HTR-8/SVneo (cell line): ENCODE measurements at places on chromosomes 16 and 17.

DNA sequence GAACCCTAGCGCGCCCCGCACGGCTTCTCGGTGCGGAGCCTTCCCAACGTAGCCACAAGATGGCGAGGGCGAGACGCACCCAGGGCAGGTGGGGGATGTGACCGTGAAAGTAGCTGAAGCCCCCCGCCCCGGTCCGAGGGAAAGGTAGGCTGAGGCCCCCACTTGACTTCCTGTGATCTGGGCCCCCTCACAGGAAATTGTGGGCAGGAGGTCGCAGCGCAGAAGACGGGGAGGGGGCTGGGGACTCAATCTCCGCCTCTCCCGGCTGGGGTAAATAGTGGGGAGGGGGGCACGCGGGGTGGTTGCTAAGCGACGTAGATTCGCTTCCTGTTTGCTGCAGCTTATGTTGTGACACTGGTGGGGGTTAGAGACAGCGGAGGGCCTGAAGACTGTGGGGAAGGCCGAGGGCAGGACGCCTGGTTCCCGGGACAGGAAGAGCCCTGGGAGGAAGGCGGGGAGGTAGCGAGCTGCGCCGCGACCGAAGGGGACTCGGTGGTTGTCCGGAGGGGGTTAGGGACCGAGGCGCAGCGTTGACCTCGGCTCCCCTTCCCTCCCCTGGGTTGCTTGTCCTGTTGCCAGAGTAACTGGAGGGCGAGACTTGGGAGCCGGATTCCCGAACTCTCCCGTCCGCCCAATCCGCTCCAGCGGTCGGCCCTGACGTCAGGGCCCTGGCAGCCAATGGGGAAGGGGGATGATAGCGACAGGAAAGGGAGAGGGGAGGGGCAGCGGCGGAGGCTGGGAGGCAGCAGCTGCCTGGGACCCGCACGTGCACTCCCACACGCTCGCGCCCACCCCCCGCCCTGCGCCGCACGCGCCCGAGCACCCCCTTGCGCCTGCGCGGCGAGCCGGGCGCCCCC, 1.2 kb downstream of the KDM6B start:
- peak; percentile 98 for DNase-seq

DNA sequence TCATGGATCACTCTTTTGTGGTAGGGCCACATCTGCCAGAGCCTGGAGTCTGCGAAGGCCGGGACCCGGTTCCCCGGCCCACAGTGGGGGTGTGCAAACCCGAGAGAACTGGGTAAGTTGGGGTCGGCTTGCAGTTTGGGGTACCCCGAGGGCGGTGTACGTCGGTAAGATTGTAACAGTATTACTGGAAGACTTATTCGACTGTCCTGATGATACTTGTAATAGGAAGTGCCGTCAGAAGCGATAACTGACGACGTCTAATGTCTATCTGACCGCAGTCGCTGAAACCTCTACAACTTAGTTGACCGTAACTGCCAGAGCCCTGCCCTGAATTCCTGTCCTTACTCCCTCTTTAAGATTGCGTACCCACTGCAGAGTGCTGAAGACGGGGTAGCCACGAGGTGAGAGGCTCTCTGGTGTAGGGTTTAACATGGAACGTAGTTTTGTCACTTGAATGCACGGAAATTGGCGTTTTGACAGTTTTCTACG, 24.0 kb downstream of the TRPV2 start:
- DNase-seq = no peak

DNA sequence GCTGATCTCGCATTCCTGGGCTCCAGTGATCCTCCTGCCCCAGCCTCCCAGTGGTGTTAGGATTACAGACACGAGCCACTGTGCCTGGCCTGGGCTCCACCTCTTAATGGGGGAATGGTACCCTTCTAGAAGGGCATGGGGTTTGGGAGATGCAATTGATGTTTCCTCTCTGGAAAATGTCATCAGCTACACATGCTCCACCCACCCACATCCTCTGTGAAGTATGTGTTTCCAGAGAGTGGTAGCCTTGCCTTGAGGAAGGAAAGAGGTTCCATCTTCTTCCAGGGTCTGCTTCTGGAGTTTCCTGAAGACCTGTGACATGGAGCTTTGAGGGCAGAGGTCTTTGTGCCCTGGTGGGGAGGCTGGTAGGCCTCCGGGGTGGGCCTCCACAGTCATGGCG, 45.2 kb upstream of the GSE1 start:
- DNase-seq = no peak

DNA sequence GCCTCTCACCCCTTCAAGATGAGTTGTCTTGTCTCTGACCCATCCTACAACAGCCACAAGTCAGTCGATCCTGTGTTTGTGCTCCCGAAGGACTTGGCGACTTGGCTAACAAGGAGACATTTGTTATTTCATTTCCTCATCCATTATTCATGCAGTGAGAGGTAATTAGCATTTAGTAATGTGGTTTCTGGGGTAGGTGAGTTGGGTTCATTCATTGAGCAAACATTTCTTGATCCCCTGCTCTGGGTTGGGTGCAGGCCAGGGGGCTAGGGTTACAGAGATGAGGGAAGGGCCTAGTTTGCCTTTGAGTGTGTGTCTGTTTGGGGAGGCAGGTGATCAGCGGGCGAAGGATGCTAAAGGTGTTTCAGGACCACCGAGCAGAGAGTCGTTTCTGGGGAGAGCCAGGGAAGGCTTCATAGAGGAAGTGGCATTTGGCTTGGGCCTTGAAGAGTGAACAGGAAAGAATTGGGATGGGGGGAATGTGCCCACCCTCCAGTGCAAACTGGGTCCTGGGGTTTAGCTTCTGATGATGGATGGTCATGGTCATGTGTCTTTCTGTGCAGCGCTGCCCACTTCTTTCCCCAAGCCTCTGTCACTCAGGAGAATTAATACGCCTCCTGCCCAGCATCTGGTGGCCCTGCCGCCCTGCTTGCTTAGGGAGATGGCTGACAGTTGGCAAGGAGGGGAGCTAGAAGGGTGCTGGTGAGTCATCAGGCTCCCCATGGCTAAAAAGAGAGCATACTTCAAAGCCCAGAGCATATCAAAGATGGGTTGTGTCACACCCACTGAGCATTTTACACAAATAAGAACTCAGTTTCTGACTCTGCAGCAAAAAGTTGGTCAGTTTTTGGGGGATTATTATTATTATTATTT, 38.5 kb downstream of the MSI2 start:
- peak; percentile 61 for DNase-seq

DNA sequence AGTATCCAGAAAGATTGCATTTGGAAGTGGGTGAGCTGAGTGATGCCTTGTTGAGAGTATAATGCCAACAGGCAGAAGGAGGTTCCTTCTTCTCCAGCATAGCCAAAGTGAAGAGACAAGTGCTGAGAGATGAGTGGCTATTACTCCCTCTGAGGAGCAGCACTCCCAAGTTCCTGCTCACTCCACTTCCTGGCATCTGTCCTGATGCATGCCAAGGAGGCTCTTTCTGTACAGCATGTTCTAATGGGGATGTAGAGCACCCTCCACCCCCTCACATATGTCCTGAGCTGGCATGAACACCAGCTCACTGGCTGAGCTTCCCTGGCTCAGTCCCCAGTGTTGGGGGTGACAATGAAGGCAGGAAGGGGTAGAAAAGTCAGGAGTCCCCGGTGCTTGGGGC, 44.2 kb upstream of the DNAH9 start:
- DNase-seq = no peak

DNA sequence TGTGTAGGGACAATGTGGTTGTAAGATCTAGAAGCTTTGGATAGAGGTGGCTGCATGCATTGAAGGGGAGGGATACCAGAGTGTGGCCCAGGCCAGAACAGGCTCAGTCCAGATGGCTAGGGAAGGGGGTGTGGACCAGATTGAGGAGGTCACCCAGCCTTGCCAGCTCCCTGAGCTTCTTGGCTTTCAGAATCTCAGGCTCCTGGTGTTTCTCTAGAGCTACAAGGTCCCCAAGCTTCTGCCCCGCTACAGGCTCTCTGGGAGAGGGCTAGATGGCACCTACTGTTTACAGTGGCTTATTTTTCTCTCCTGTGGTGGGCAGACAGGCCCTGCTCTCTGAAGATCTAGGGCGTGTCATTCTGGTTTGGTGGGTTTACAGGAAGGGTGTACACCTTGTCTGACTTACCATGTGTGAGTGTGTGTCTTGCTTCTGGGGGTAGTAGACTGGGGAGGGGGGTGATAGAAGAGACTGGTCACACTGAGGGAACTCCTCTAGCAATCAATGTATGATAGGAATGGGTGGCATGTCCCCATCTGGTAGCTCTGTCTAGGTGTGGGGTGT, 1.1 kb downstream of the RARA start:
- DNase-seq = no peak

DNA sequence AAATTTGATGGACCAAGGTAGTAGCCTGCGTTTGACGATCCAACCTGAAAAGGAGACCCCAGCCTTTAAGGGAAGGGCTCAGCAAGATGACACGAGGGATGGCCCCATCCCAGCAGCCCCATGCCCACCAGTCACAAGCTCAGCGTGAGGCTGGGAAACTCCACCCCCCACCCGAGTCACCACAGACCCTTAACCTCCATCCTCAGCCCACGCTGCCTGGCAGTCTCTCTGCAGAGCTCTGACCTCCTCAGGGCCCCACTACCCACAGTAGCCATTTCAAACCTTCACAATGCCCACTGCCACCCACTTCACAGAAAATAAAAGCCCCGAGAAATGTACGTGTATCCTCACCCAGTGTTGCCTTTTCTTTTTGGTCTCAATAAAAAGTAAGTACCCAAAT, 18.7 kb downstream of the USP36 start:
- no peak for DNase-seq

DNA sequence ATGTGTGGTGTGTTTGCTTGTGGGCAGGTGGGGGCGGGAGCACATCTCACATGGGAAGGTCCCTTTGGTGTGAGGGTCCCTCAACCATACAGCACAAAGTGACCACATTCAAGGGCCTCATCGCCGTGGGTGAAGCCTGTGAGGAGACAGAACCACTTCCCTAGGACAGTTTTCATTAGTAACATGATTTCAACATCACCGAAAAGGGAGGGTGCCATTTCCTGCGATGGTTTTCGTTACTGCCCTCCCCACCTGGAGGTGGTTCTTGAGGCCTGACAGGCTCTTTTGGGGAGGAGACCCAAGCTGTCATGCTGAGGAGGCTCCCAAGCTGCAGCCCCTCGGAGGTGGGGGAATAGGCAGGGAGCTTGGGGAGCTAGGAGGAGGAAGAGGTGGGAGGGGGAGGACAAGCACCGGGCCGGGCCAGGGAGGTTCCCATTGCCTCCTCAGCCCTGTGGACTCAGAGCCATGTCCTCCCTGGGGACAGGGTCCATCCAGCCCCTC, 9.5 kb downstream of the CD300LB start:
- DNase-seq = no peak

- no peak for DNase-seq
Observed at GRCh38 chr17:74859459-74860228, at the start of gene GRIN2C. TSS of gene GRIN2C (minus strand) at chr17:74859885. CDS start at chr17:74855092, 4,793 bp downstream.

DNA sequence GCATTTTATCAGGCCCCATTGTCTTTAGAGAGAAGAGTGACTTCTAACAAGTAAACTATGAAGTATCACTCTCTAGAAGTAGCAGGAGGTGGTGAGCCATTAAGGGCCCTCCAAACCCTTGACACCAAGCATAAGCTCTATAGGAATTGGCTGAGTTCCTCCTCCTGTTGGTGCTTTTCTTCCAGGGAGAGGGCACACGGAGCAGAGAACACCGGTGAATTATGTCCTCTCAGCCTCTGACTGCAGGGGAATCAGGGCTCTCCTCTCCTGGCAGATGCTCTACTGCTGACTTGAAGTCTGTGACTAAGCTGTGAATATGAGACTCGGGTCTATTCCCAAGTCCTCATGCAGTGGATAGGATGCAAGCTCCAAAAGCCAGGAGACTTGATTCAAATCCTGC, 32.3 kb downstream of the CHD9 start:
- DNase-seq = no peak

DNA sequence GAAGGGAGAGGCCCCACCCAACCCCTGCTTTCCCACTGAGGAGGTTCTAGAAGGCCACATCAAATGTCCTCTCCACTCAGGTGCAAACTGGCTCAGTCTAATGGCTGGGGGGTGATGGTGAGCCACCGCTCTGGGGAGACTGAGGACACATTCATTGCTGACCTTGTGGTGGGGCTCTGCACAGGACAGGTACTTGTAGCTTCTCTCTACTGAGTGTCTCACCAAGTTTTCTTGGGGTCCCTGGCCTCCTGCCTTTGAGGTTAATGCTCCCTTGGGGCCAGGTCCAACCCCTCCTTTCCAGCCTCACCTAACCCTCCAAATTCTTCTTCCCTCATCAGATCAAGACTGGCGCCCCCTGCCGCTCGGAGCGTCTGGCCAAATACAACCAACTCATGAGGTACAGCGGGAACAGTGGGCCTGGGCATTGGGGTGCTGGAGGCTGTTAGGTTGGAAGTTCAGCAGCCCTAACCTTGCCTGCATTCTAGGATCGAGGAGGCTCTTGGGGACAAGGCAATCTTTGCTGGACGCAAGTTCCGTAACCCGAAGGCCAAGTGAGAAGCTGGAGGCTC, 5.7 kb downstream of the ENO3 start:
- DNase-seq = no peak

DNA sequence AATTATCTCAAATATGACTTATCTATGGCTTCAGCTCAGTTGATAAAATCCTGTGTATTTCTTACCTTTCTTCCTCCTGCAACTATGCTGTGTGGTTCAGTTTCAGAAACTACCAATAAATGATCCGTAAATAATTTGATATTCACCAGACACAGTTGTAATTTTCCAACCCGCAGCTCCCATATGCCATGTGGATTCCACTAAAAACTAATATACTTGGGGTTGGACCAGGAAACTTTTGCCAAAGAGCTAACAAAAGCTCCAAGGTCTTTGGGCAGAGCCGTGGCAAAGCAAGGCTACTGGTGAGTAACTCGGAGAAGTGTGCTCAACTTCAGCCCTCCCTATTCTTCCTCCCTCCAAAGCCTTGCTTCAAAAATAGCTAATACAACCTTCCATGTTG, 2.3 kb upstream of the CHST6 start:
- no peak for DNase-seq

DNA sequence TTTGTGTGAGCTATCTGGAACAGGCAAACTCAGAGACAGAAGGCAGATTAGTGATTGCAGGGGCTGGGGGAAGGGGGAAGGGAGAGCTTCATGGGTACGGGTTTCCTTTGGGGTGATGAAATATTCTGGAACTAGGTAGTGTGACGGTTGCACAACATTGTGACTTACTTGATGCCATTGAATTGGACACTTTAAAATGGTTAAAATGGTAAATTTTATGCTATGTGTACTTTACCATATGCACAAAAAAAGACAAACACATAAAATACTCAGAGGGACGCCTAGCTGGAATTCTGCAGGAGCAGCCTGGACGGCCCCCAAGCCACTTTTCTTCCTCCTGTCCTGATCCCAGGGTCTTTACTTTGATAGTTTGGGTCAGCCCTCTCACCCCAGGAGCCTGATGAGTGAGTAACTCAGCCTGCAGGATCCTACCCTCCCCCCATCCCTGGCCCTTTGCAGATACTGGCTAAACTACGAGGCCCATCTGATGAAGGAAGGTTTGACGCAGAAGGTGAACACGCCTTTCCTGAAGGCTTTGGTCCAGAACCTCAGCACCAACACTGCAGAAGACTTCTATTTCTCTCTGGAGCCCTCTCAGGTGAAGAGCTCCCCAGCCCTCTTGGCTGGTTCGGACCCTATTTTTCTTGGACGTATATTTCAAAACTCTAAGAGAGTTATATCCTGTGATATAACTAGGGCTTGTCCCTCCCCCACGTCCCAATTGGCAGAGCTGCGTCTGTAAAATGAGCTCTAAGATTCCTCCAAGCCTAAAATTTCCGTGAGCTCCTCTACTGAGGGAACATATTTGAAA, 7.8 kb downstream of the ADGRG3 start:
- no peak for DNase-seq

GRCh38 chr17:13646411-13646810, 44.7 kb upstream of the HS3ST3A1 start:
- no peak for DNase-seq
